Stimulated activated CD8-positive, alpha-beta memory T cell treated with anti-CD3 and anti-CD28 coated beads, Interleukin-7, amount 100 ng/mL, for 1 hour (primary cell): ENCODE measurements at places on chromosomes 13 and 19.

DNA sequence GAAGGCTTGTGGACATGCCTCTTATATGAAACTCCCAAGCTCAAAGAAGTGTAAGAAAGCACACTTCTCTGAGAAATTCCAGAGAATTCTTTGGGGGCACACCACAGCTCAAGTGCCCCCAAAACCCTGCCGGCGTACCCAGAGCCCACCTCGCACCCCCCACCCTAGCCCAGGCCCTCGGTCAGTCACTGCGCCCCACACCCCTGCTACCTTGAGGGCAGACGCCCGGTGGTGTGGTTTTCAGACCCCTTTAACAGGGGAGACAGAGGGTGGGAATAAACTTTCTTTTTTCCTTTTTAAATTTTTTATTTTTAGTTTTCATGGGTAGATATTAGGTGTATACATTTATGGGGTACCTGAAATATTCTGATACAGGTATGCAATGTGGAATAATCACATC lies 29.5 kb downstream of the PEPD start:
- no peak for DNase-seq

DNA sequence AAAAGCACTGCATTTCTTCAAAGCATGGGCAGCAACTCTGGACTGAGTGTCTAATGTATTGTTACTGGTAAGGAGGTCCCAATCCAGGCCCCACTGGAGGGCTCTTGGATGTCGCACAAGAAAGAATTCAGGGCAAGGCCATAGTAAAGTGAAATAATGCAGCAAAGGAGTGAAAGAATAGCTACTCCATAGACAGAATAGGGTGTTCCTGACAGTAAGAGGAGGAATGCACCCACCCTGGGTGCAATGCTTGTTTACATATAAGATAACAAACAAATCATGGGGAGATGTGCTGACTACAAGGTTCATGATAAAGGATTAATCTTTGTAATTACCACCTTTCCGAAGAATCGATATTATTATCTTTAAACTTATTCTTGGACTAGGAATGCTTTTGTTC lies 58.8 kb upstream of the ABCC4 start:
- no peak for DNase-seq

DNA sequence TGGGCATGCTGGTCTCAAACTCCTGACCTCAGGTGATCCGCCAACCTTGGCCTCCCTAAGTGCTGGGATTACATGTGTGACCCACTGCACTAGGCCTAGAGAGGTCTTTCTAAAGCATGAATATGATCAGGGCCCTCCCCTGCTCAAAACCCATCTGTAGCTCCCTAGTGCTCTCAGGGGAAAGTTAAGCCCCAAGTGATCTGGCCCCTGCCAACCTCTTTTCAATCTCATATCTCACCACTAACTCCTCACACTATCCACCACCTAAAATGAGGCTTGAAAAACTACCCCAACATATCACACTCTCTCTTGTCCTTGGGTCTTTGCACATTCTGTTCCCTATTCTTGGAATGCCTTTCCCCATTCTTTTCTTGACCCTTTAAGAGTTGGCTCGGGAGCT lies 2.0 kb upstream of the DMWD start:
- DNase-seq = no peak

DNA sequence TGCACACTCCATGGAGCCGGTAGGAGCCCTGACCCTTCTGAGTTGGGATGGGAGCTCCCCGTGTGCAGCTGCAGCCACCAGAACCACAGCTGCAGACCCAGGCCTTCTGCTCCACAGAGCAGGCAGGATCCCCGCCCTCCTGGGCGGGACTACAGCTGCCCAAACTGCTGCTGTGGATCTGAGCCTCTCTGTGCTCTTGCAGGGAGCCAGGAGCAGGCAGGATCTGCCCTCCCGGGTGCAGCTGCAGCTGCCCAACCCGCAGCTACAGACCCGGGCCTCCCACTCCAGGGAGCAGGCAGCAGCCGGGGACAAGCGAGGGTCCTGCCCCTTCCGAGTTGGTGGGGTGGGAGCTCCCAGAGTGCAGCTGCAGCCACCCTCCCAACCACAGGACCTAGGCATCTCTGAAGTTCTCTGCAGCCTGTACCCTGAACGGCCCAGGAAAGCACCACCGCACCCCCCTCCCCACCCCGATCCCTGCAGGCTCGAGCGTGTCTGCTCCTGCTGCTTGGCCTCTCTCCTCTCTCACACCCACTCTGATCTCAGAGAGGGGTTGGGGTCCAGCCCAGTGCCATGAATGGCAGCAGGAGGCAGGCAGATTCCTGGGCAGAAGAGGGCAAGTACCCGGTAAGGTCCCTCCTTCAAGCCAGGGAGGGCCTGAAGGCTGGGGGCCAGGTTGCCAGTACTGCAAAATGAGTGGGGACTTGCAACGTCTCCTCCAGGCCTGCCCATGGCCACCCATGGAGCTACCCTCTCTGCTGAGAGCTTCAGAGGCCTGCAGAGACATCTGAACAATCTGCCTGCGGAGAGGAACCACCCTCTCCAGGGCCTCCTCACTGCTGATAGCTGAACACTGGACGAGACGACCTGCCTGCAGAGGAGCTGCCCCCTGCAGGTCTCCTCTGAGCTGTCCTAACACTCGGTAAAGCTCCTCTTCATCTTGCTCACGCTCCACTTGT lies 16.4 kb upstream of the EMP3 start:
- no peak for DNase-seq

DNA sequence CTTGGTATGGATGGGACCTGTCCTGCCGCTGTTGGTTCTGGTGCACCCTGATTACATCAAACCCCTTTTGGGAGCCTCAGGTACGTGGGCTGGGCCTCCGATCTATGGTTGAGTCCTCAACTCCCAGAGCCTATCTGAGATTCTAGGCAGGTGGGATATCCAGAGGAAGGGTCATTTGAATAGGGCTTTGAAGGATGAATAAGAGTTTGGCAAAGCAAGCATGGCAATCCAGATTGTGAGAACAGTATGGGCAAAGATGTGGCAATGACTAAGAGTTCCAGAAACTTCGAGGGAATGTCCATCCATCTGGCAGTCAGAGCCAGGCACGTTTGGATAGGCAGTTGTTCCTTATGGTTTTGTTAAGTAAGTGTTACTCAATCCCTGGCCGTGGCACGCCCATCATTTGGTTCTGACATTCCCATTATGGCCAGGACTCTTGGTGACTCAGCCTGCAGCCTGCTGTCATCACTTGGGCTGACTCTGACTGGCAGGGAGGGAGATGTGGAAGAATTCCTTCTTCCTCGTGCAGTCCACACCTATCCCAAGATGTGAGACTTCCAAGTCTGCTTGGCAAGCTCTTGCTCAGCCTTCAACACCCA lies 21.5 kb downstream of the CYP4F22 start:
- DNase-seq = no peak

DNA sequence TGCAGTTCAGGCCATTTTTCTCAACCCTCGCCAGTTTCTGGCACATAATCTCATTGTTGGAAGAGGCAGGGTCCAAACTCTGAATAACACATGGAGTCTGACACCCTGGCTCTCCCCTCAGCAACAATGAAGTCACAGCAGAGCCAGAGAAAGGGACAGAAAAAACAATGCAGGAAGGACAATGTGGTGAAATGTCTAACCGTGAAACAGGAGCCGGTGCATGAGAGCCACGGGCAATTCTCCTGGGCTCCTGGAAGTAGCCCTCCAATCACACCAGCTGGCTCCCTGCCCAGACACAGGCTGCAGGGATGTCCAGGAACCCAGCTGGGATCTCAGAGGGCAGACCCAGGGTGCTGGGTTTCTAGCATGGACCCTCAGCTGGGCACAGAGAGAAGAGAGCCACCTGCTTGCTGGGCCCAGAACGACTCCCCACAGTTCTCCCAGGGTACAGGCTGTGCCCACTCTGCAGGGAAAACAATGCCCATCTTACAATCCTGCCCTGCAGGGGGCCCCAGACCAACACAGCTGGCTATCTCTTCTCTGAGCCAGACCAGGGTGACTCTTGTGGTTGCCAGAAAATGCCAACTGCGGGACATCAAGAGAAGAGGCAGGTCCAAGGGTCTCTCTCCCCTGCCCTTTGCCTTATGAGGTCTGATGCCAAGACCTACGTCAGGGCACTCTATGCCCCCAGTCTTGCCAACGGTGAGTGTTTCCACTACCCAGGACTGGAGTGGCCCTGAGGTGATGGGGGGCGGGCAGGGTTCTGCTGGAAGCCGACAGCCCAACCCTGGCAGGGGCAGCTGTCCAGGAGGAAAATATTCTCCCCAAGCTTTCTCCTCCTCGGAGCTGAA lies 64.5 kb downstream of the CEBPG start:
- DNase-seq = no peak

GRCh38 chr13:109224033-109224432 lies 562.4 kb downstream of the IRS2 start:
- no peak for DNase-seq

- no peak for DNase-seq
These were observed 242.4 kb downstream of the KCNRG start for GRCh38 chr13:50257646-50258045.

GRCh38 chr19:15433519-15434069 lies 14.8 kb upstream of the AKAP8L start:
- DNase-seq = no peak

GRCh38 chr13:77492982-77493381 lies 42.5 kb upstream of the SCEL start:
- no peak for DNase-seq
